ENCODE measurements at places on chromosomes 7 and 10. TPM values are rescaled to one million over a fixed set of nuclear protein-coding genes. Genes with fewer than 3 reads are reported as not detected.

DNA sequence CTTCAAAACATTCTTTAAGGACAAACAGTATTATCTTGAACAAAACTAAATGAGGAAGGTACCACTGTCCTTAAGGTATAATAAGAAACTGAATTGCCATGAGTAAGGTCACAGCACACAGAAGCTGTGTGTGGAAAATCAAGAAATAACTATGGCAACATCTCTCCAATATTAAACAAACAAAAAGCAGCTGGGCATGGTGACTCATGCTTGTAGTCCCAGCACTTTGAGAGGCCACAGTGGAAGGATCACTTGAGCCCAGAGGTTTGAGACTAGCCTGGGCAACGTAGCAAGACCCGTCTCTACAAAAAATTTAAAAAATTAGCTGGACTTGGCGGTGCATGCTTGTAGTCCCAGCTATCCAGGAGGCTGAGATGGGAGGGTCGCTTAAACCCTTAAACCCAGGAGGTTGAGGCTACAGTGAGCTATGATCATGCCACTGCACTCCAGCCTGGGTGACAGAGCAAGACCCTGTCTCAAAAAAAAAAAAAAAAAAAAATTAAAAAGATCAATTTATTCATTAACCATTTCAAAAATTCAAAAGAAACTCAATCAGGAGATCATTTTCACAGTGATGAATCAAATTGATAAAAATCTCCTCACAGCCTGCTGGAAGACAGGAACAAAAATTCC is 195.4 kb downstream of the SKIDA1 start:
- DNase-seq: no peak

The IKZF1 gene
- total RNA-seq: 4.0 TPM

- no peak for DNase-seq
These were observed 34.3 kb downstream of the NPY start for GRCh38 chr7:24318326-24318725.

The UCMA gene
- not detected for total RNA-seq

GRCh38 chr10:117444497-117445040 is 69.3 kb upstream of the PDZD8 start:
- DNase-seq: no peak

The DMBT1 gene
- 0.11 TPM for total RNA-seq

DNA sequence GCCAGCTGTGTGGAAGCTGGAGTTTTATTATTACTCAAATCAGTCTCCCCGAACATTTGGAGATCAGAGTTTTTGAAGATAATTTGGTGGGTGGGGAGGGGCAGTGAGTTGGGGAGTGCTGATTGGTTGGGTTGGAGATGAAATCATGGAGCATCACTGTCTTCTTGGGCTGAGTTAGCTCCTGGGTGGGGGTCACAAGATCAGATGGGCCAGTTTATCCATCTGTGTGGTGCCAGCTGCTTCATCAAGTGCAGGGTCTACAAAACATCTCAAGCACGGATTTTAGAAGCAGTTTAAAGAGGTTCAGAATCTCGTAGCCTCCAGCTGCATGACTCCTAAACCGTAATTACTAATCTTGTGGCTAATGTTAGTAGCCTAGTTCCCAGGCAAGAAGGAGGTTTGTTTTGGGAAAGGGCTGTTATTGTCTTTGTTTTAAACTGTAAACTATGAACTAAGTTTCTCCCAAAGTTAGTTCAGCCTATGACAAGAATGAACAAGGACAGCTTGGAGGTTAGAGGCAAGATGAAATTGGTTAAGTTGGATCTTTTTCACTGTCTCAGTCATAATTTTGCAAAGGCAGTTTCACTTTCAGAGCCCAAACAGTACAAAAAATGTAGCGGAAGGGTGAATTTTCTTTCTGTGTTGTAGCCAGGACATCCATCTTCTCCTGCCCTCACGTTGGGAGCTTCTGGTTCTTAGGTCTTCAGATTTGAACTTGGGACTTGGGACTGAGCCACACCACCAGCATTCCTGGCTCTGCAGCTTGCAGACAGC is 43.1 kb downstream of the KLF6 start:
- DNase-seq: no peak

The PAX4 gene
- total RNA-seq: not detected

- no peak for DNase-seq
These were observed 17.9 kb upstream of the ITGA8 start for GRCh38 chr10:15737656-15738055.

DNA sequence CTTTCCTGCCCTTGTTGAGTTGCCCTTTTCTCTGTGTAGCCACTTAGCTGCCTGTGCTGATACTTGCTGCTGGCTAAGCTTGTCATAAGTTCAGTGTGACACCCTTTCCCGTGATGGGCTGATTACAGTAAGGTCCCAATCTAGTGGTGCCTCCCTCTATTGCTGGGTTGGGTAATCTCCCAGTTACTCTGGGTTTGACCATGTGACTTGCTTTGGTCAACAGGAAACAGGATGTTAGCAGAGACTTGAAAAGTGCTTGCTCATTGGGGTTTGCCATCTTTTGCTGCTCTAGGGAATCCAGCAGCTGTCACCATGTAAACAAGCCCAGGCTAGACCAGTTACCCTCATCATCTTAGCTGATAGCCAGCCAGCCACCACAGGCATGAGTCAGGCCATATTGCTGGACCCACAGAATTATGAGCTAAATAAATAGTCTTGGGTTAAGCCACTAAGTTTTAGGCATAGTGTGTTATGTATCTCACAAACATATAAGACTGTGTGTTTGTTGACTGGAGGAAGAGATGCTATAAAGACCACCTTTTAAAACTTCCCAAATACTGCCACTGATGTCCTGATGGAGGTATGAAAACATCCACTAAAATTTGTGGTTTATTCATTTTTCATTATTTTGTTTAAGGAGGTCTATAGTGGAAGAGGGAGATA is 4.0 kb upstream of the LEP start:
- no peak for DNase-seq

DNA sequence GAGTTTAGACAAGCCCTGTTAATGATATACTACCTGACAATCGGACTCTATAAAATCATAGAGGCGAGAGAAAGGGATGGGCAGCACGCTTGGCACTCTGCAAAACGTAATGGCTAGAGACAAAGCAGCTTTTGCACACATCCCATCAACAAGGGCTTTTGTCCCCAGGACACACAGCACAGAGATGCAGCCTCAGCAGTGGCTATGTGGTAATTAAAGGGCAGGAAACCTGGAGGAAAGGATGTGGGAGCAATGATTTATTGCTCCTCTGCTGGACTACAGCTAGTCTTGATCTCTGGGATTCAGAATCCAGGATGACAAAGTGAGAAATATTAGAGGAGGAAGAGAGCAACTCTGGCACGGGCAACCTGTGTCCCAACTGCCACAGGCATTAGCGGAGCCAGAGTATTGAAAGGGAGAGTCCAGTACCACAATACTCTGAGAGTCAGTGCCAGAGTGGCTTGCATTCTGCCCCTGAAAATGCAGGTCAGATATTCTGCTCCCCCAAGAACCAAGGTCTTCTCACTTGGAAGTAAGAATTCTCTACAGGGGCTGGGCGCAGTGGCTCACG is 96.5 kb downstream of the ARMH3 start:
- no peak for DNase-seq

All from spinal cord (tissue), 10 donors.